ENCODE measurements at places on chromosomes 7 and 10.

DNA sequence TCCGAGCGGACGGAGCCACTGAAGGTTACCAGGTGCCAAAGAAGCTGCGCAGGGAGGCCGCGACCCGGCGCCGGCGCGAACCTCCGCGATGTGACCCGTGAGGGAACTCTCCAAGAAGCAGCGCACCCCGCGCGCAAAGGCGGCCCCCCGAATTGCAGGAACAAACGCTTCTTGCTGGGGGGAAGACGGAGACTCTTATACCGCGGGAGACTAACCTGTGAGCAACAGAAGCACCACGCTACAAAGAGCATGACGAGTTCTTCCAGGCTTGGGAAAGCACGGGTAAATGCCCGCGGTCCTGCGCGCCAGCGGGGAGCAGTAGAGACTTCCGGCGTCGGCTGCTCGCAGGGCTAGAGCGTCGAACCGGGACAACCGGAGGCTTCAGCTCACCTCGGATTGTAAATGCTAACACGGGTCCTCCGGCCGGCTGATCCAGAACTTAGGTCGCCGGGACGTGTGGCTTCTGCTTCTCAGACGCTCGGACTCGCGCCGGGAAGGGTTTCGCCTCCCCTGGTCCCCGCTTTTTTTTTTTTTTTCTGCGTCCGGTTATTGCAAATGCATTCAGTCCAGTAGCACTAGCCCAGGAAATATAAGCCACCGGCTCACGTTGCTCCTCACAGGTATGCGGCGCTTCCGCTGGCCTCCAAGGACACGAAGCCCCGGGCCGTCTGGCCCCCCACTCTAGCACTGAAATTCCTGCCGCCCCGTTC lies at the start of gene COA1:
Gene COA1 (minus strand): TSS at position 310 of the 710 bp plus-strand sequence. CDS start 80,909 bp downstream, outside the sequence.
- peak; percentile 90 for DNase-seq

- no peak for DNase-seq
Observed at GRCh38 chr7:151423936-151424335, 14.1 kb upstream of the WDR86 start.

- no peak for DNase-seq
Observed at GRCh38 chr7:22563032-22563501, 63.1 kb upstream of the STEAP1B start.

DNA sequence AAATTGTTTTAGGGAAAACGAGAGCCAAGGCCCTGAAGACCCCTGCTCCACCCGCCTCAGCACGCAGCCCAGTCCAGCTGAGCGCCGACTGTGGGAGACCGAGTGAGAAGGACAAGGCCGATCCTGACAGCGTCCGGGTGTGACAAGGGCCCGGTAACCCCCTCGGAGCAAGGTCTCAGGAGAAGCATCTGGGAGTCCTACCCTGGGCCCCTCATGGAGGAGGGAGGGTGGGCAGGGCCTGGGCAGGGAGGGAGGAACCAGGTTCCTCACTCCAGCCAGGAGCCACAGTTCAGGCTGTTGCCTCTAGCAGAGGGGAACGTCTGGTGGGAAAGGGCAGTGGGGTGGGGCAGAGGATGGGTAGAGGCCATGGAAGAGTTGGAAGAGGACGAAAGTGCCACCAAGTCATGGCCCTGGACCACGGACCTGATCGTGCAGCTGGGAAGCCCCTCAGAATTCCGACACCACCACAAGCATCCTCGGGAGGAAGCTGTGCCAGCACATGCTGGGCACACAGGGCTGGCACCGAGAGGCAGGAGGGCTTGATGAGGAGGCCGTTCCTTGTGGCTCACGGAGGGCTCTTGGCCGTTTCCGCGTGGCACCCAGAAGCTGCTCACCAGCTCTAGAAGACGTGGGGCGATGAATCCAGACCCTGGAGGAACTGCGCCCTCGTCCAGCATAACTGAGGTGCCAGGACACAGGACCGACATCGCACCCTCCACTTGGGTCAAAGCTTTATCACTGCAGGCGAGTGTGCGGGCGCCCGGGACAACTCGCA lies 2.2 kb upstream of the KNDC1 start:
- DNase-seq: no peak

- no peak for DNase-seq
Observed at GRCh38 chr10:93715345-93715744, 13.0 kb upstream of the FRA10AC1 start.

DNA sequence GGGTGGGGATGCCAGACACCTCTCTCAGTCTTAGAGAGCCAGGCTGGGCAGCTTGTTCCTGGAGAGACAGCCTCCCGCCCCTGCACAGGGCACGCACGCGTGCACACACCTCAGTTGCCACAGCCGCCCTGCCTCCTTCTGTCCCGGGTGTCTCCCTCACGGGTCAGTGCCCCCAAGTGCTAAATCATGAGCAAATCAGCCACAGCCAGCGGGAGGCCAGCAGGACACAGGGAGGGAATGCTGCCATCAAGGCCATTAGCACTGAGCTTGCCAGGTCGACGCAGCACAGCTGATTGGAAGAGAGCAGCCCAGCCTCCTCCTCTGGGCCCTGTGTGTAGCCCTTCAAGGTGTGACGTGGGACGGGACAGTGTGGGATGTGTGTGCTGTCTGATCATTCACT lies 130.4 kb downstream of the CDH23 start:
- DNase-seq: no peak

DNA sequence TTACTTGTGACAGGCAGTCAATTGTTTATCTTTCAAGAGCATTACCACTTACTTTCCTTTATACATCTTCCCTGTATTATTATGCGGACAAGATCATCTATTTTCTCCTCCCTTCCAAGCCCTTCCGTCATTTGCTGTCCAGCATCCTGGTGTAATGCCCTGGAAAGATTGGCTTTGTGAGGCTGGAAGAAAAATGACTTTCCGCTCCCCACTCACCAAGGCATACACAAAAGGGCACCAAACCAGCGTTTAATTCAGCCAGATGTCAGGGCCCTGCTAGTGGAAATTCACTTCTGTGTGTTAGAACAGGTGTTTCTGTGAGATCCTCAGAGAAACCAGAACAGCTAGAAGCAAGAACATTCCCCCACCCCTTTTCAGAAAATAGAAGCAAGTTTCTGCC lies 128.1 kb upstream of the NANOS1 start:
- DNase-seq: no peak

GRCh38 chr7:81499262-81500116 lies 270.4 kb downstream of the HGF start:
- DNase-seq: peak; percentile 90

GRCh38 chr7:7399707-7400106 lies 136.0 kb downstream of the COL28A1 start:
- DNase-seq: no peak

Measured in fibroblast of villous mesenchyme (primary cell).